ENCODE measurements at places on chromosomes 12 and 14.

- no peak for DNase-seq
These were observed 82.8 kb downstream of the SLC25A47 start for GRCh38 chr14:100405760-100406455.

DNA sequence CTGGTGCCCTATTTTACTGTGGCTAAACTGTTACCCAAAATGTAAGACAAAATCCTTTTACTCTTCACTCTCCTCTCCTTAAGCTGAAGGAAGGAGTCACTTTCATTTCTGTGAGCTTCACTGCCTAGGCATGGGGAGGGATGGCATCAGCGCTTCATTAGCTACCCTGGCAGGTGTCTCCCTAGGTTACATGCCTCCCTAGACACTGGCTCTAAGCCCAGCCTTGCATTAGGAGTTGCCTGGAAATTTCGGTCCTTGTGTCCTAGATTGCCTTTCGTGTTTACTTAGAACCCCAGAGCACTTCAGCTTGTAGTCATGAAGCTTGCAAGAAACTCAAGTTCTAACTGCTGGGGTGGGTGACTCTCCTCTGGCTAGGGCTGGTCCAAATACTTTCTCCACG, 520.5 kb upstream of the STXBP6 start:
- no peak for DNase-seq

DNA sequence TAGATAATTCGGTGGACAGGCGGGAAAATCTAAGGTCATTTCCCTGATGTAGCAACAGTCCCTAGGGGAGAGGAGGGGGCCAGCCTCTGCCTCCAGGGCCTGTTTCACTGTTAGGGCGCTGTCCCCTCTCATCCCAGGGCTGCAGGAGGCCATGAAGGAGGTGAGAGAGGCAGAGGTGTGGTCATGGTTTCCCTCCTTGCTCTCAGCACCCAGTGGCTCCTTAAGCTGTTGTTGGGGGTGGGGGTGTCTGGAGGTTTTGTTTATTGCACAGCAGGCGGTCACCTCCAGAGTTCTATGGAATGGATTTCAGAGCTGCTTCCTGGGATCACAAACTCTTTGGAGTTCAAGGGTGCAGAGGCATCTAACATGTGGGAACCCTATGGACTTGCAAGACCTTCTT, 212.5 kb upstream of the RTL1 start:
- no peak for DNase-seq

DNA sequence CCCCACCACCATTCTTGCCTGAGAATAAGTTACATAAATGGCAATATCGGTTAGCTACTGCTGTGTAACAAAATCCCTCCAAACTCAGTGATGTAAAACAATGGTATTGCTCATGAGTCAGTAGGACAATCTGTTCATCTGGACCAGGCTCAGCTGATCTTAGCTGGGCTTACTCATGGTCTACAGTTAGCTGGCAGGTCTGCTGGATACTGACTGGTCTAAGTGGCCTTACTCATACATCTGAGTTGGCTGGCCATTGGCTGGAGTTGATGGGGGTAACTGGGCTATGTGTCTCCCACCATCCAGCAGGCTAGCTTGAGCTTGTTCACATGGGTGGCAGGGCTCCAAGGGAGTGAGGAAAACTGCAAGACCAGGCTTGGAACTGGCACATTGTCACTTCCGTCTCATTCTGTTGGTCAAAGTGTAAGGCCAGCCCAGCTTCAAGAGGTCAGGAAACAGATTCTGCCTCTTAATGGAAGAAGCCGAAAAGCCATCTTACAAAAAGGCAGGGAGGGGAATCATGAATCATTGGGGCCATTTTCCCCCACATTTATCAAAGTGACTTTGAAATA, 56.7 kb upstream of the CHGA start:
- DNase-seq: no peak

- DNase-seq: no peak
These were observed 114.8 kb downstream of the SNAPC1 start for GRCh38 chr14:61877035-61877390.

DNA sequence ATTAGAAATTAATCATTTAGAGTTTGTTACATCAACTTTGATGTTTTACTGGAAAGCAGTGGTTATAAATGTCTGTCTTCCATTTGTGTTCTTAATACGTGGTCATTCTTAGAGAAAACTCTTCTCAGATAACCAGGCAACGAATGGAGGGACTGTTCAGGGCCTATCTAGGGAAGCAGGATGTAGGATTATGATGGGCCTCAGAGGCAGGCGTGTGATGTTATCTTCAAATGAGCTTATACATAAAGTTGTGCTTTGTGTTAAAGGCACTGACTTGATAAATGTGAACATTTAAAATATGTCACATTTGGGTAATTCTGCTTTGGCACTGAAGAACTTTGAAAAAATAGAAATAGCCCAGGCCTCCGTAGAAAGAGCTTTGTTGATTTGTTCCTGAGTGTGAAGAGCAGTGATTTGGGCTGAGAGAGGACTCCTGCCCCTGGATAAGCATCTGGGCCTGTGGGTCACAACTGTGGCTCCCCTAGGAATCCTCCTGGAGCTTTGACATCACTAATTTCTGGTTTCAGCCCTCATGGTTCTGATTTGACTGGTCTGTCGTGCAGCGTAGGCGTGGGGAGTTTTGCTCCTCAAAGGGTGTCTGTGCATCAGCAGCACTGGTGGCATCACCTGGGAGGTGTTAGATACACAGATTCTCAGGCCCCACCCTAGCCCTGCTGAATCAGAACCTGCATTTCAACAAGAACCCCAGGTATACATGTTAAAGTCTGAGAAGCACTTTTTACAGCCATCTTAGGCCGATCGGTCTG, 55.4 kb downstream of the SAMD4A start:
- DNase-seq: no peak

GRCh38 chr12:39824505-39825212, 205.1 kb upstream of the ABCD2 start:
- DNase-seq: no peak

DNA sequence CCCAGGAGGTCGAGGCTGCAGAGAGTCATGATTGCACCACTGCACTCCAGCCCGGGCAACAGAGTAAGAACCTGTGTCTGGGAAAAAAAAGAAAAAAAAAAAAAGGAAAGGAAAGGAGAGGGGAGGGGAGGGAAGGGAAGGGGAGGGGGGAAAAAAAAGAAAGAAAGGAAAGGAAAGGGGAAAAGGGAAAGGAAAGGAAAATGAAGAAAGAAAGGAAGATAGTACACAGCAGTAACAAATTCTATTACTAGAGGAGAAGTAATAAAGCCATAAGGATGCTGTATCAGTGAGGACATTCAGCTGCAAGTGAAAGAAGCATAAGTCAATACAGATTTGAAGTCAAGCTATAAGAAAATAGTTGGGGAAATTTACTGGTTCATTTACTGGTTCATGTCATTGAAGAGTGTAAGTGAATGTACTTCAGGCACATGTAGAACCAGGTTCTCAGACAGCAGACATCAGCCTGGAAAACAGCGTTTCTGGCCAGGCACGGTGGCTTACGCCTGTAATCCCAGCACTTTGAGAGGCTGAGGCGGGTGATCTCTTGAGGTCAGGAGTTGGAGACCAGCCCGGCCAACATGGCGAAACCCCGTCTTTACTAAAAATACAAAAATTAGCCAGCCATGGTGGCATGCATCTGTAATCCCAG, 37.4 kb downstream of the NDUFA12 start:
- DNase-seq: no peak

- DNase-seq: no peak
These were observed 457.6 kb upstream of the RGS6 start for GRCh38 chr14:71474301-71475265.

- DNase-seq: no peak
These were observed 6.1 kb upstream of the AMIGO2 start for GRCh38 chr12:47085815-47086252.

GRCh38 chr12:107523775-107524535, 161.6 kb upstream of the PWP1 start:
- DNase-seq: no peak

GRCh38 chr12:11685716-11686115, 36.2 kb downstream of the ETV6 start:
- DNase-seq: no peak

DNA sequence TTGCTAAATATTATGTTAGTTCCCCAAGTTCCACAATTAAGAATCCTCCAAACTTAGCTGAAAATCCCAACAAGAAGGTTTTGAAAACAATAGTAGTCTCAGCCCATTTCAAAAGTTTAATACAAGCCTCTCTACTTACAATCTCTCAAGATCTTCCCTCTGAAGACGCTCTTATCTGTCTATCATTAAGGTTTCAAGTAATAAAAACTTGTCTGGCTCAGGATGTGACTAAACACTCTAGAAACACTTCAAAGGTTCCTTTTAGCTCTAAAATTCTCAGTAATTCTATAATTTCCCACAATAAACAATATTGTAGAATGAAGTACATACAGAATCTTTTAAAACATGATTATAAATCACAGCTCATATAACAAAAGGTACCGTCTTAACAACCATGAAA, 16.3 kb downstream of the YAF2 start:
- DNase-seq: no peak

GRCh38 chr14:56206596-56206995, 88.4 kb downstream of the PELI2 start:
- DNase-seq: no peak

DNA sequence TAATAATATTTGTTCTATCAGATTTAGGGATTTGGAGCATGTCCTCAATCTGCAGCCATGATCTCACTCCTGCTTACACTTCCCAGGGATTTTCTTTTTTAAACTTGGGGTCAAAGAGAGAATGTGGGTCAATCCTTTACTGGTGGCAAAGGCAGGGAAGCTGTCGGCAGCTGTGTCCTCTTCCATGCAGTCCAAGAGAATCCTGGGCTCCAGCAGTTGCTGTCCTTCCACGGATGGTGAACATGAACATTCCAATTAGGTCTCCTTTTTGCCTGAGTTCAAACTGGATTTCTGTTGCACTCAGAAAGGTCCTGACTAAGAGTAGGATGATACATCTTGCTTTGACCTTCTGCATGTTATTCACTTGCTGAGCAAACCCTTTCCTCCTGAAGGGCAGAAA, 73.9 kb downstream of the ARL6IP4 start:
- DNase-seq: no peak

- no peak for DNase-seq
These were observed 83.3 kb downstream of the NCOR2 start for GRCh38 chr12:124484067-124484466.

DNA sequence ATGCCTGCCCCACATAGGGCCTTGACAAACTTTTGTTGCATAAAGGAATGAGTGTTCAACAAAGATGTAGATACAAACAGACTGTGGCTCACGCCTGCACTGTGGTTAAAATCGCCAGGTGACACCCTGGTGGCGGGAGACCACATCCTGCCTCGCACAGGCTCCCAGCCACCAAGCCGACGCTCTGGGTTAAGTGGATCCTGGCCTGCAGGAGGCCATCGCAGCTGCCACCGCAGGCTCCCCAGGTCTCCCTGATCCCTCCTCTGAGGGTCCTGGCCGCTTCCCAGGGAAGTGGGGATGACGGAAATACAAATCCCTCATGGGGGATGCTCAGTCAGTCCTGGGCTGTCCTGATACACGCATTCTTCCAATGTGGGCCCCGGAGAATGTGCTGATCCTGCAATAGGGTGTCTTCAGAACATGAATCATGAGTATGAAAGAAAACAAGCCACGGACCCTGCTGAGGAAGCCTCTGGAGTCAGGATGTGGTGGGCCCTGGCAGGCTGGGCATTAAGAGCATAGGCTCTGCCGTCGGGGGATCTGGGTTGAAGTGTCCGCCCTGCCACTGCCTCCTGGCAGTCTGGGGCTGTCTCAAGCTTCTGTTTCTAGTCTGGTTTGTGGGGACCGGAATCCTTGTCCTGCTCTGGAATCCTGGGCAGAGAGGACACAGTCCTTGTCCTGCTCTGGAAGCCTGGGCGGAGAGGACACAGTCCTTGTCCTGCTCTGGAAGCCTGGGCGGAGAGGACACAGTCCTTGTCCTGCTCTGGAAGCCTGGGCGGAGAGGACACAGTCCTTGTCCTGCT, 53.5 kb upstream of the BEGAIN start:
- DNase-seq: no peak

GRCh38 chr12:23055004-23055403, 430.0 kb downstream of the ETNK1 start:
- DNase-seq: no peak

- no peak for DNase-seq
These were observed 162.1 kb downstream of the ESRRB start for GRCh38 chr14:76537906-76538647.

GRCh38 chr12:65902500-65902899, 78.2 kb downstream of the HMGA2 start:
- no peak for DNase-seq

- DNase-seq: no peak
These were observed 379.1 kb downstream of the NELL2 start for GRCh38 chr12:44497044-44497443.

DNA sequence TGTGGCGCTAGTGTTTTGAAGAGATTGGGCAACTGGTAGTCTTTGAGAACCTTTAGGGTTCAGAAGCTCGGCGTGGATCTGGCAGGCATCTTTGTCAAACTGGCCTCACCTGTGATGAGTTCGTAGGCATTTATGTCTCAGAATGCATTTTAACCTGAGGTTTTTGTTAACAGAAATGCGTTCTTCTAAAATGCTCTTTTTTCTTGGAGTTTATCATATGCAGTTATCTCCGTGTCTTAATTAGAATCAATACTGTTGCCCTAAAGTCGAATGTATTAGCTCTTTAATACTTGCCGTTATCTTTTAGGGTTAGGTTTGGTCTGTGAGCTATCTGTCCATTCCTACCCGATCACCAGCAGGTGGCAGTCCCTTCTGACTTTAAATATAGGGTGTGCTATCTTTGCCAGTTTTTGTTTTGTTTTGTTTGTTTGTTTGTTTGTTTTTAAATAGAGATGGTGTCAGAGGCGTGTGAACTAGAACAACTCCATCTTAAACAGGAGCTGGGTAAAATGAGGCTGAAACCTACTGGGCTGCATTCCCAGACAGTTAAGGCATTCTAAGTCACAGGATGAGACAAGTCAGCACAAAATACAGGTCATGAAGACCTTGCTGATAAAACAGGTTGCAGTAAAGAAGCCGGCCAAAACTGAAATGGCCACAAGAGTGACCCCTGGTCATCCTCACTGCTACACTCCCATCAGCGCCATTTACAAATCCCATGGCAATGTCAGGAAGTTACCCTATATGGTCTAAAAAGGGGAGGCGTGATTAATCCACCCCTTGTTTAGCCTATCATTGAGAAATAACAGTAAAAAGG, 1.4 kb downstream of the ATF1 start:
- no peak for DNase-seq

DNA sequence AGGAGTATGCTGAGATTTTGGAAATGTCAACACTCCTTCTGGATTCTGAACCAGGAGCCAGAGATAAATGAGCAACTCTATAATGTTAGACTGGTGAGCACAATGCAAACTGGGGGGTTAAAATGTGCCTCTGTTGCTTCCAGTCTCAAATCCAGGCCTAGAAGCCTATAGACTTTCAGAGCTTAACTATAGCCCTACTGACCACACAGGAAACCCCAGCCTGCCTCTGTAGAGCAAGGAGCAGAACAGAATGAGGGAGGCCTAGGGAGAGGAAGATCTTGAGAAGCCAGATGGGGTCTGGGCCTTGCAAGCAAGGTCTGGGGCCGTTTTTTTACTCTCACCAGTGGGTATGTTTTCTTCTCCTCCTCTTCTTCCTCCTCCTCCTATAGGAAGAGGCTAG, 225.4 kb upstream of the KITLG start:
- DNase-seq: no peak
